Esophagus squamous epithelium (tissue), 5 donors: ENCODE measurements at places on chromosomes 2 and 18.

DNA sequence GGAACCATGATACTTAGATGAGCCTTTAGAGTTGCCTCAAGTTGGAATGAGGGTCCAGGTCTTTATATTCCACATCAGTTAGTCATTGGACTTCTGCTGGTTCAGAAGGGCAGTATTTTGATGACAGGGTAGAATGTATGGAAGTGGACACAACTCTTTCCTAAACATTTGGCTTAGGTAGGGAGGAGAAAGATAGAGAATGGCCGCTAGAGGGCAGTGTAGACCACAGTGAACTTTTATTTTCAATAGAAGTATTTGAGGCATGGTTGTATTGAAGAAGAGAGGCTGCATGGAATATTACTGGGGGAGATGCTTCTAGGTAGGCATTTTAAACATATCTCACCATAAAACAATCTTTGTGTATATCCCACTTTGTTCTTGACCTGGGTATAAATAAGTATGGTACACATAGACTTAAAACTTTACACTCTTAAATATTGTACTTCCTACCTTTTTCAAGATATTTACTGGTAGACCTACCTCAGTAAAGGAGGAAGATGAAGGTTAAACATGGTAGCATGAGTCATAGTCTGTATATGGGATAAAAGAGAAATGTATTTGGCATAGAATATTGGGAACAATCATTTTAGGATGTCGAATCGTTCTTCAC lies 497.6 kb upstream of the FAM98A start:
- DNase-seq = no peak

- no peak for DNase-seq
These were observed 7.4 kb downstream of the SMAD7 start for GRCh38 chr18:48943333-48943732.

GRCh38 chr2:42925742-42926433 lies 133.5 kb upstream of the HAAO start:
- no peak for DNase-seq

DNA sequence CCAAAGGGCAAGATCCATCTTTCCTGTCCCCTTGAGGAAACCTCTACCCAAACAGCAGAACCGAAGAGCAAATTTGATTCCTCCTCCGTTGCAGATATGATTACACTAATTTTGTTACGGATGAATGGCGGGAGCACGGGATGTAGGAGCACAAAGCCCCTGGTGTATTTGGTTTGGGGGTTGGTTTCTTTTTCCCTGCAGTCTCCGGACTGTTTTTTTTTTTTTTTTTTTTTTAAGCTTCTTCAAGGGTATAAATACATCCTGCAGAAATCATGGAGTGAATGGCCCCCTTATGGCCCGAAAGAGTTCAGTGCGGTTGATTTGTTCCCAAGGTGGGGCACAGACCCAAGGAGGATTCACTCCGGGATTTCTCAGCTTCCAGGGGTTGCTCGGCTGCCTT lies 135.3 kb upstream of the SH3BP4 start:
- DNase-seq = no peak

DNA sequence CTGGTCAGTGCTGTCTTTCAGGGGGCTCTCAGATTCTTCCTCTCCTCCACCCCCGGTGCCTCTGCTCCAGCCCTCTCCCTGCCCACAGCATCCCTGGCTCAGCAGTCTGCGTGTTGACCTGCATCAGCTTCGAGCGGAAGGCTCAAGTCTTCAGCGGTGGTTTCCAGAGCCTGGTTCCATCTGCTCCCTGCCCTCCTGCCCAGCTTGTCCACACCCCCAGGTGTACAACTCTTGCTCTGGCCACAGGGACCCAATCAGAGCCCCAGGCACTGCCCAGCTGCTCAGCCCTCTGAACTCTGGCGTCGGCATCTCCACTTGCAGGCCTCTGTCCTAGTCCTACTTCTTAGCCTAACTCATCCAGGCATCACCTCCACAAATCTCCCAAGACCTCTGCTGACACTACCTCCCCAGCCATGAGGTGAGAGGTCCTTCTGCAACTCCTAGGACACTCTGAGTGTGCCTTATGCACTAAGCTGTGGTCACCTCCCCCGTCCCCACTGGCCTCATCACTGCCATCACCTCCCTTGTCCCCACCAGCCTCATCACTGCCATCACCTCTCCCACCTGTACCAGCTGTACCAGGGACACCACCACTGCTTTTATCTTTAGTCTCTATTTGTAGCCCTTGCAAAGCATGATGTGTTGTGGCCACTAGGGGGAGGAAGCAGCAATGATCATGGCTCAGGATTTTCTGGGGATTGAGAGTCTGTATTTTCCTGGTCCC lies 60.9 kb downstream of the EDAR start:
- no peak for DNase-seq

- no peak for DNase-seq
These were observed 16.6 kb upstream of the E2F6 start for GRCh38 chr2:11482473-11483035.

DNA sequence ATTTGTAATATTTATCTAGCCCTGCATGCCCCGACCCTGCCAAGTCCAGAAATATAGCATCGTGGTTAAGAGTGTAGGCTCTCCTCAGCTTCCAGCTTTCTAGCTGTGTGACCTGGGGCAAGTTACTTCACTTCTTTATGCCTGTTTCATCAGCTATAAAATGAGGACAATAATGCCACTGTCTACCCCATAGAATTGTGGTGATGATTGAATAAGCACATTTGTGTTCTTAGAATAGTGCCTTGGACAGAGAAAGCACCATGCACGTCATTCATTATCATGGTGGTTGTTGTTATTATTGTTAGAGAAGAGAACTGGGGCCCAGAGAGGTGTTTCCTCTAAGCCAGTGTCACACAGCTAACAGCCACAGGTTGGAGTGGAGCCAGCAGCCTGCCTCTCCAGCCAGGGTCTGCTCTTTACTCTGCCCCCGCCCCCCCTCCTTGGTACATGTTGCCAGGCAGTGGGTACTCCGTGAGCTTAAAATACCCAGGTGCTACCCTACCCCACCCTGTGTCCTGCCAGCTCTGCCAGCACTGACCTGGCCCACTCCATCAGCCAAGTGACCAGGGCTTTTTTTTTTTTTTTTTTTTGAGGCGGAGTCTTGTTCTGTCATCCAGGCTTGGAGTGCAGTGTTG lies 202.1 kb downstream of the CTIF start:
- DNase-seq = no peak

GRCh38 chr2:69483024-69483423 lies 45.8 kb upstream of the NFU1 start:
- no peak for DNase-seq
